Hematopoietic multipotent progenitor cell treated with erythropoietin and hydrocortisone succinate and interleukin-3 and kit ligand, for 4 days (in vitro differentiated cells): ENCODE measurements at places on chromosomes 2 and 18.
A peak's percentile ranks its signal among the peaks of the same experiment; 100 is the strongest.

GRCh38 chr2:38174131-38174530 lies 98.2 kb upstream of the CYP1B1 start:
- no peak for DNase-seq

GRCh38 chr2:136375017-136375901 lies 257.3 kb upstream of the CXCR4 start:
- DNase-seq, result no peak

- DNase-seq, result peak; percentile 5
Observed at GRCh38 chr2:38876407-38876806, 631 bp downstream of the MORN2 start.

DNA sequence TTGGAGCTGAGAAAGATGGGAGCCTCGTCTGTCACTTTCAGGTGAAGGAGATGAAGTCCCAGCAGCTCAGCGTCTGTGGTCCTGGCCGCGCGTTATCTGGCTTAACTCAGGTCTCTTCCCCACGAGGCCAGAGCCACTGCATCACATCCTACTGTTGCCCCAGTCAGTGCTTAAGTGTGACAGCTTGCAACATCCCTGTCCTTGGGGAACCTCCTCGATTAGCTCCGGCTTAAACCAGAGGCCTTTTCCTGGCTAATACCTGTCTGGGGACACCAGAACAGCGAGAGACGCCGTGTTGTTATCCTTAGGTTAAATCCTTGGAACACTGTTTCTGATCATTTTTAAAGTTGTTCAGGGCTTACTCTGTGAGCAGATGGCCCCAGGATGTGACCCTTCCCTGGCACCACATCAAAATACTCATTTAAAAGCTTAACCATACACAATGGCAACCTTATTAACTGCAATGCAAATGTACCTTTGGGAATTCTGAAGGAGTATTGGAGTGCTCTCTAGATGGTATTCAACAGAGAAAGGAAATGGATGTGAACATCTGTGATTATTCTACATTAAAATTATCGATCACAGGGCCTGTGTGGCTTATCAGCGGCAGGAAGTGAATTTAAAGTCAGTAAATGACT lies 61.2 kb upstream of the SPP2 start:
- no peak for DNase-seq

DNA sequence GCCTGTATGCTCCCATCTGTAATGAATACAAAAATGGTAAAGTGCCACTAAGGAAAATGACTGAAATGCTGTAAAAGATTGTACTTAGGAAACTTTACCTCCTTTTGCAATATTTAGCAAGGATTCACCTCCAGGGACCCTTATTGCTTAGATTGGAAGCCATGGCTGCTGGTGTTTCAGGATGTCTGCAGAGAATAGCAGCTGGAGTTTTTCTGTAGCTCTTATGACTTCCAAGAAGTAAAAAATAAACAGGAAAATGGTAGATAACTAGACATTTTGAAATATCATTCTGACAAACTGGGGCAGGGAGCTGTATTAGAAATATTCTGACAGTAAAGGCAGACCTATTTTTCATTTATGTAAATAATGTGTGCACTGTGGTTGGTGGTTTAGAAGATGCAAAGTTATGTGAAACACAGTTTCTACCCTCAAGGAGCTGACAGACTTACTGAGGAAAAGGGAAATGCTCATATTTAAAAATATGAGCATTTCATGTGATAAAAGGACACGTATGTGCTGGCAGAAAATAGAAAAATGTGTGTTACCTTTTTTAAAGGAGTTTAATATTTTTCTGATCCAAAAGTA lies 224.9 kb upstream of the BOD1L2 start:
- DNase-seq, result no peak

GRCh38 chr18:13540477-13541182 lies 185.7 kb downstream of the FAM210A start:
- no peak for DNase-seq
